ENCODE measurements at places on chromosomes 11 and 22.
A peak's percentile ranks its signal among the peaks of the same experiment; 100 is the strongest.

DNA sequence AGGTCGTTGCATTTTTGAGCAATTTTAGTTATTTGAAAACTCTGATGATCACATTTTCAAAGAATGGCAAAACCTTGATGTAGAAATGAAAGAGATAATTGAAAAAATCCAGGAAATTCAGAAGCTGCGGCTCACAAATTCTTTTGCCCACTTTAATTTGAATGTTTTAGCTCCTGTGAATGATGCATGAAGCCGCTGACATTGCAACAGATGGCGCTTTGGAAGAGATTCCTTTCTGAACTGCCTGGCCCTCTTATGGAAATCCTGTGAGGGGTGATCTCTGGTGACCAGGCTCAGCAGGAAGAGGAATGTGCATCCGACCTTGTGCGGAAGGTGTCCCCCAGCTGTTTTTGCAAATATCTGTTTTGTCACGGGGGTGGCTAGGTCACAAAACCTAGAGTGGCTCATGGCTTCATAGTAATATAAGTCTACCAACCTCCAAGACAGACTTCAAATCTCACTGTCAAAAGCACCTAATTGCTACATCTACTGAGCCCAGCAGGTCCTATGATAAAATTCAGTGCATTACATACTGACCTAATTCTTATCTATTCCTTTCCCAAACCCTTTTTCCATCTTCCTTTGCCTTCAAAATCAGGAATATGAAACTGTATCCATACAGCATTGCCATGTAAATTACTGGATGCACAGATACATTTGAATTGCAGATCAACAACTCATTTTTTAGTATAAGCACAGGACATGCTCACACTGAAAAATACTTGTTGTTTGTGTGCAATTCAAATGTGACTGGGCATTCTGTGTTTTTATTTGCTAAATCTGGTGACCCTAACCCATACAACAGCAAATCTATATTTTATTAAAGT, 412.7 kb downstream of the ETS1 start:
- no peak for DNase-seq

DNA sequence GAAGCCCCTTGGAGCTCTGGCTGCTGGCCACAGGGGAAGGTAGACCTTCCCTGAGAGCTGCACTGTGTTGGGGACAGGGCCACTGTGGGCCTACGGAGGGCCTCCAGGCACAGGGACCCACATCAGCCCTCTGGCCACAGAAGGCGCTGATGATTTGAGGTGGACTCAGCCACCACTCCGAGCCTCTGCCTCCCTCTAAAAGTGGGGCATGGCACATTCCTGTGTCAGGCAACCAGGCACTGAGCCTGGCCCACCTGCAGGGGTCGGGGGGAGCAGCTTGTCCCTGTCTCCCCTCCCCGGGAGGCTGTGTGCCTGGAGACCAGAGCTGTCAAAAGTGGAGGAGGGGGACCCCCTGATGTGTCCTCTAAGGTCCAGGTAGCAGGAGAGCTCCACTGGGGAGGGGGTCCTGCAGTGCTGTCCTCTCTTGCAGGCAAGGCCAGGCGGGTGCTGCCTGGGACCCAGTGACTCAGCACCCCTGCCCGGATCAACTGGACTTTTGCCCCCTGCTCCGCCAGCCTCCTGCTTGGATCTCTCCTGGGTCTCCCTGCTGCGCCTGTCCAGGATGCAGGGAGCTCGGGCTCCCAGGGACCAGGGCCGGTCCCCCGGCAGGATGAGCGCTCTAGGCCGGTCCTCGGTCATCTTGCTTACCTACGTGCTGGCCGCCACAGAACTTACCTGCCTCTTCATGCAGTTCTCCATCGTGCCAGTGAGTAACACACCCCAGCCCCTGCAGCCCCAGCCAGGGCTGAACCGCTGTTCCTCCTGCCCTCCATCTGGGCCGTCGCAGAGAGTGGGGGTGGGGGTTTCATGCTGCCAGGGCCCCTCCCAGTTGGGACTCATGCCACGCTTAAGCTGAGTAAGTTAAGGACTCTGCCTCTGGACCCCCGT, 17.5 kb upstream of the CDKN1C start:
- DNase-seq = no peak

DNA sequence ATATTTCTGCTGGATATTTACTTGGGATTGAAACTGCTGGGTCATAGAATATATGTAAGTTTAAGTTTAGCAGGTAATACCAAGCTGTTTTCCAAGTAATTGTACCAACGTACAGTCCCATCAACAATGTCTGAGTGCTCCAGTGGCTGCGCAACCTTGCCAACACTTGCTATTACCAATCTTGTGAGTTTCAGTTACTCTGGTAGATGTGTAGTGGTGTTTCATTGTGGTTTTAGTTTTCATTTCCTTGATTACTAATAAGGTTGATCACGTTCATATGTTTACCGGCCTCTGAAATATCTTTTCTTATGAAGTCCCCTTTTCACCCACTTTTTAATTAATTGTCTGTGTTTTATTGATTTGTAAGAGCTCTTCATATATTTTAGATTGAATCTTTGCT, 370.6 kb upstream of the CADM1 start:
- DNase-seq = no peak

DNA sequence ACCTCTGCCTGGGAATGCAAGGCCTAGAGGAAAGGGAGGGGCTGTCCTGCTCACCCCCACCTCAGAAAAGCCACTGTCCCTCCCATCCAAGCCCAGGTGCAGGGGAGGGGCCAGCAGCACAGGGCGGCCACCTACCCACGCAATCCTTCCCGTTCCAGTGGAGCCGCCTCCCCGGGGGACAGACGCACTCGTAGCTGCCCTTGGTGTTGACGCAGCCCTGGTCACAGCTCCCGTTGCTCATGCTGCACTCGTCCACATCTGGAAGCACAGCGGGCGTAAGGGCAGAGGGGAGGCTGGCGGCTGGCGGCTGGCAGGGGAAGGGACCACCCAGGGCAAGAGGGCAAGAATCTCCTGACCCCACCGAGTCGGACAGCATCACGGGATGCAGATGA, 40.3 kb upstream of the TTLL12 start:
- no peak for DNase-seq

- DNase-seq = peak; percentile 28
Observed at GRCh38 chr11:85737738-85738137, 51.7 kb upstream of the CCDC89 start.

GRCh38 chr11:81033779-81034540, 1593.1 kb upstream of the TENM4 start:
- DNase-seq = no peak

- no peak for DNase-seq
Observed at GRCh38 chr22:37892566-37893335, 13.3 kb upstream of the MICALL1 start.

GRCh38 chr11:121451986-121452608, at the start of gene SORL1:
Gene SORL1, plus strand, starts transcription at chr11:121452314. Its CDS starts 18 bp downstream, at chr11:121452332.
- DNase-seq = peak; percentile 81

GRCh38 chr11:74179234-74180052, 8.4 kb downstream of the PPME1 start:
- DNase-seq = no peak

- DNase-seq = no peak
Observed at GRCh38 chr11:80872116-80872728, 1431.4 kb upstream of the TENM4 start.

DNA sequence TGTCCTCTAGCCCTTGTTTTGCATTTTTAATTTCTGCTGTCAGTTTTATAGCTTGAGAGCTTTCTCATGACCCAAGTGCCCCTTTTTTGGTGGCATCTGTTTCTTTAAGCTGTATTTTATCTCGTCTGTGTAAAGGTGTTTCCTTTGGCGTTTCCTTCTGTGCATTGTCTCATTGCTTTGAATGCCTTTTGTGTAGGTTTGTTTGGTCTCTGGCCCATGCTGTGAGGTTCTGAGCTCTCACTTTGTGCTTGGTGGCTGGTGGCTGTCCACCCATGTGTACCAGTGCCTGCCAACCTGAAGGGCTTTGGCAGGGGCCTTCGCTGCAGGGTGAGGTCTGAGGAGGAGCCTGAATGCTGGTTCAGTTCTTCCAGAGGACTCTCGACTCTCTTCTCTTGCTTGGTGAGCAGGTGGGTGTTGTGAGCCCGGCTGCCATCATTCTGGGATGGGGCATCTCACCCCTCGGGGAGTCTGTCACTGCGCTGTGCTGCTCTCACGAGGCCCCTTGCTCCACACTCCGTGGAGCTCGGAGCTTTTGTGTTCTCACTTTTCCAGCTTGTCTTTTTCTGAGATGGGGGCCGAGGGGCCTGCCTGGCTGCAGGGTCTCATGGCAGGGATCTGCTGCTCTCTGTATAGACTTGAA, 14.9 kb downstream of the AP2A2 start:
- no peak for DNase-seq

DNA sequence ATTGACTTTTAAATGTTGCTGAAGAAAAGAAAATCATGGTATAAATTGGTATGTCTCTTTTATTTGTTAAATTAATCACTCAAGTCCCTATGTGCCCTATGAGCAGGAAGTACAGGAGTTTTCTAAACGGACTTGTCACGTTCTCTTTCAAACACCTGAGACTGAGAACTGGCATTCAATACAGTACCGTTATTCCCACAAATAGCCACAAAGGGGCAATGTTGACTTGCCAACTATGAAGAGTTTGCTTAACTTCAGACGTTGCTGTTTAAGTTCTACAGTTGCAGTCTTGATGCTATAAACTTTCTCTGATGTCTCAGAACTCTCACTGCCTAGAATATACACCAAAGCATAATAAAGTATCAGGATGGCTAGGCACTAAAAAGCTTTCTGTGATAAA, 7.6 kb downstream of the OR56A1 start:
- no peak for DNase-seq

- DNase-seq = no peak
Observed at GRCh38 chr11:116933961-116934360, 96.5 kb upstream of the APOA1 start.

GRCh38 chr22:29207243-29207550, 1.5 kb downstream of the EMID1 start:
- DNase-seq = no peak

DNA sequence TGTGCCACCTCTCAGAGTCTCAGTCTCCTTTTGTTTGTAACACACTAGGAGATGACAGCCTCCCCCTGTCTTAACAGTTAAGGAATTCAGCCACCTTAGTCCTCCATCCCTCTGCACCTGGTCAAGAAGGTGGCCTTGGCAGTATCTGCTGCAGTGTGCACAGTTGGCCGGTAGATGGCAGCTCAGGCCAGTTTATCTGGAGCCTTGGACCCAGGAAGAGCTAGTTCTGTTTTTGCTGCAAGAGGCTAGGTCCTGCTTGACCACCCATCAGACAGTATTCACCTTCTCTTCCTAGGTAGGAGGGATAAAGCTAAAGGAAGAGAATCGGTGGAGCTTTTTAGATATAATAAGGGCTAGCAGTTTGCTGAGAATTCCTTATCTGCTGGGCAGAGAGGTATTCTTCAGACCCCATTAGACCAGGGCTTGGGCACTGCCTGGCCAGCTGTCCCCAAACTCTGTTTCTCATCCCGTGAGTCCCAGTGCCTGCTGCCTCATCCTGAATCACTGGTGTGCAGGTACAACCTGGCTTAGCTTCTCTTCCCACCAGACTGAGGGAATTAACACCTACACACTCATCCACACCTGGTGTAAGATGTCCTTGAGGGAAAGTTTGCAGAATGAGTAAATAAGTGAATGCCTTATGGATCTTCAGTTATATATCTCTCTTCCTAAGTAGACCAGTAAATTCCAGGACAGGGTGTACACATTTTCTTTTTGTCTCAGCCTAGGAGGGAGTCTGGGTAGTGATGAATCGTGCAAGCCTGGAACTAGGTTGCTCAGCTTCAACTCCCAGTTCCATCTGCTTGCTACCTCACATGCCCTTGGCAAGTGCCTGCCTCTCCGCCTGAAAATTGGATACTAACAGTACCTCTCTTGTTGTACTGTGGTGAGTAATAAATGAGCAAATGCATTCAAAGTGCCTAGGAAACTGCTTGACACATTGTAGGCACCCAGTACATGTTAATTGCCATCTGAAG, 70.8 kb upstream of the NARS2 start:
- peak; percentile 58 for DNase-seq

Measured in CD8-positive, alpha-beta T cell (primary cell).